Hematopoietic multipotent progenitor cell treated with erythropoietin and hydrocortisone succinate and interleukin-3 and kit ligand, for 6 days (in vitro differentiated cells): ENCODE measurements at places on chromosomes 3 and 15.

DNA sequence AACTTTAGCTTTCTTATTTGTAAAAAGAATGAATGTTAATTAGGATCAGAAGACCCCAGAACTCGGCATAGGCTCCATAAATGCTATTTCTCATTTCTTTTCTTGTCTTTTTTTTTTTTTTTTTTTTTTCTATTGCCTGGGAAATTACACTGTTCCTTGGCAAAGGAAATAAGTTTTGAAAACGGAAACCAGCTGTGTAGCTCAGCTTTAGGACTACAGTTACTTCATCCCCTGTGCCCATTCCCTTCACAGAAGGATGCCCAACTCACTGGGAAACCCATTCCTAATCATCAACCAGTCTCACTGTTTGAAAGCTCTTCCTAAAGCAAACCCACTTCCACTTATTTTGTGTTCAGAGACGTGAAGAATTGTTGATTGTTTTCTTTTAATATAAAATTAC, 254.0 kb upstream of the IL12A start:
- no peak for DNase-seq

GRCh38 chr3:108494906-108495531, 15.4 kb downstream of the MYH15 start:
- no peak for DNase-seq

DNA sequence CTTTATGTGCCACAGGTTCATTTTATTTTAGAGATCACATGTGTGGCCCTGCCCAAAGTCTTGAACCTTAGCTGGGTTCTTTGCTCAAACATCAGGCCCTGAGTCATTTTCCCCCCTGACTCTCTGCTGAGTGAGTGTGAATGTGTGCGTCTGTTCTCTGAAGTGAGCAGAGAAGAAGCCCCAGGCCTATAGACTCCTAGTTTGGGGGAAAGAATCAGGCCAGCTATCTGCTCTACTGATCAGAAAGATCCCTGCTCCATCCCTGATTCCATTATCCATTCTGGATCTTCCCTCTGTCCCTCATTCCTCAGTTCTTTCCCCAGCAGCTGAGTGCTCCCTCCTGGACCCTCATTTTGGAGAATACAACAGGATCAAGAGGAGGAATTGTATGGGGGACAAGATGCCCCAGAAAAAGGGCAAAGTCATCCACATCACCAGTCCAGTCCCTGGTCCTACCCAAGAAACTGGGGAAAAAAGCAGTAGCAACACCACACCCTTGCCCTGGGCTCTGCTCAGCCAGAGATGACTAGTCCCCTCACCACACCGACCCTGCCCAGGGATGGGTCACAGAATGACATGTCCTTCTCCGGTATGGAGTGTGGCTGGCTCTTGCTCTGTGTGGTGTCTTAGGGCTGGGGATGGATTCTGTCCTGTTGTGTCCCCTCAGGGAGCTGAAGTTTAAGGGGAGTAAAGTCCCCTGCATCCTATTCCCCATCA, 3.2 kb downstream of the DUOX1 start:
- DNase-seq = no peak

DNA sequence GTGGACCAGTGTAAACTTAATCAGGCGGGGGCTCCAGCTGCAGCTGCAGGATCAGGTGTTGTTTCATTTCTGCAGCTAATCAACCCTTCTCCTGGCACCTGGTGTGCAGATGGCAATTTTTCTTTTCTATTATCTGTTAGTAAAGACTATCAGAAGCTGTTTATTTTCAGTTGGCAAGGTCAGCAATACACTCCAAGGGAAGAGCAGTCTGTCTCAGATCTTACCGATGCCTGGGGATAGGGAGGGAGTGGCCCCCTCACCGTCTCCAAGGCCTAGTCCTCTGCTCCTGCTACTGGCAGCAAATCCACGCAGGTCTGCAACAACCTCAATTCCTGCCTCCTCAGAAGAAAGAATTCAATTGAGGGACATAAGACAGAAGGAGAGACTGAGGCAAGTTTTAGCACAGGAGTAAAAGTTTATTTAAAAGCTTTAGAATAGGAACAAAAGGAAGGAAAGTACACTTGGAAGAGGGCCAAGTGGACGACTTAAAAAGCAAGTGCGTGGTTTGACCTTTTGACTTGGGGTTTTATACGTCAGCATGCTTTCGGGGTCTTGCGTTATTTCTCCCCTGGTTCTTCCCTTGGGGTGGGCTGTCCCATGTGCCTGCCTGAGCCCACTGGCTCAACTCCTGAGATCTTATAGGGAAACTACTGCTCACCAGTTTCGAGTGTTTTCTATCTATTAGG, 9.2 kb downstream of the CCRL2 start:
- DNase-seq = peak; percentile 64

GRCh38 chr3:38115645-38116427, 21.1 kb downstream of the ACAA1 start:
- no peak for DNase-seq

- no peak for DNase-seq
Observed at GRCh38 chr3:96466441-96466840, 348.0 kb upstream of the EPHA6 start.

- peak; percentile 82 for DNase-seq
Observed at GRCh38 chr15:38323895-38324294, 71.3 kb downstream of the SPRED1 start.

DNA sequence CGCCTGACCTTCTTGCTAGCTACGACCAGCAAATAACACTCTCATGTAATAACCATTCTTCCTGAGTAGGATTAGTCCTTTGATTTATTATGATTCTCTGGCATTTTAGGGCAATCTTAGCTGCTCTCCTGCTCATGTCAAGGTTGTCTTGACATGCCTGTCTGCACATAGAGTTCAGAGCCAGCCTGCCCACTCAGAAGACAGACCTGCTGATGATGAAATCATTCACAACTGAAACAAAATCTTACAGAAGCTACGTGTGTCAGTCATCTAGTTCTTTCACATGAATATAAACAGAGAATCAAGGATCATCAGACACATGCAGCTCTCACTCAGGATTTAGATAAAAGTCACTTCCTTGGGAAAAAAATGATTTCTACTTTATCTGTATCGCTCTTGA, 173.6 kb upstream of the LYSMD4 start:
- no peak for DNase-seq
